Activated naive CD4-positive, alpha-beta T cell (primary cell): ENCODE measurements at places on chromosomes 5 and 9.

GRCh38 chr5:157259699-157260098, 6.2 kb upstream of the CYFIP2 start:
- no peak for DNase-seq

GRCh38 chr9:80437825-80438224, 866.1 kb downstream of the TLE4 start:
- DNase-seq, result no peak

- no peak for DNase-seq
These were observed 16.6 kb downstream of the TUT7 start for GRCh38 chr9:86337469-86338108.

GRCh38 chr5:154475591-154476353, 2.3 kb downstream of the HAND1 start:
- DNase-seq, result no peak

- DNase-seq, result no peak
These were observed 35.0 kb downstream of the AOPEP start for GRCh38 chr9:94761481-94761880.

DNA sequence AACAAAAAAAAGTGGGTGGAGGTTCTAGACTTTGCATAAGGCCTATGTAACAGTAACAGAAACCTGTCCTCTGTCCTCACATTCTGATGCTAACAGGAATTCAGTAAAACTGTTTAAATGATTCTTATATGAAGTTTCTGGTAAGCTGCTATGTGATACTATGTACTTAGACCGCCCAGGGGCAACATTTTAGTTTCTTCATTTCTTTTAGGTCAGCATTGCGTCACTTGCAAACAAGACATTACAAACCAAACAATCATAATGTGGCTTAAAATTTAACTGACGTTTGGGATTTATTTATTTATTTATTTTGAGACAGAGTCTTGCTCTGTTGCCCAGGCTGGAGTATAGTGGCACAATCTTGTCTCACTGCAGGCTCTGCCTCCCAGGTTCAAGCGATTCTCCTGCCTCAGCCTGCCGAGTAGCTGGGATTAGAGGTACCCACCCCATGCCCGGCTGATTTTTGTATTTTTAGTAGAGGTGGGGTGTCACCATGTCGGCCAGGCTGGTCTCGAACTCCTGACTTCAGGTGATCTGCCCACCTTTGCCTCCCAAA, 44.3 kb downstream of the TENT4A start:
- DNase-seq, result no peak

GRCh38 chr5:143151056-143151700, 252.3 kb downstream of the NR3C1 start:
- no peak for DNase-seq

GRCh38 chr9:120868339-120868675, 8.7 kb downstream of the PHF19 start:
- DNase-seq, result no peak
